ENCODE measurements at places on chromosomes 2 and 18.

DNA sequence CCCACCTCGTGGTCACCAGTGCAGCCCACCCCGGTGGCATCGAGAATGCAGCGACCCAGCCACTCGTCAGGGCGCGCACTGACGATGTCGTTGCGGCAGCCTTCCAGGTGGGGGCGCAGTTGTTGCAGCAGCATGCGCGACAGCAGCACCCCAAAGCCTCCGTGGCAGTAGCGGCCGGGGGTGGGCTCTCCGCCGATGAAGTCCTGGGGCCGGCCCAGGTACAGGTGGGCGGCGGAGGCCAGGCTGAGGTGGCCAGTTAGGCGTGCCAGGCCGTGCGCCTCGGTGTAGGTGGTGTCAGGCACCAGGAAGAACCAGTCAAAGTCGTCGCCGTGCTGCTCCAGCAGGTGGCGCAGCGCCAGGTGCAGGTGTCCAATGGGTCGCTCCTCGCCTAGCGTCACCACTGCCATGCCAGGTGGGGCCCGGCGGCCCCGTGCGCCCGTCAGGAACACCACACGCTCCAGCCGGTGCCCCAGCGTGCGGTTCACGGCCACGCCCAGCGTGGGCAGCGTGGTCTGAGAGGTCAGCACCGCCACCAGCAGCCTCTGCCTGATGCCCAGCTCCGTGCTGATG lies 1.9 kb downstream of the CHPF start:
- DNase-seq = peak; percentile 92

DNA sequence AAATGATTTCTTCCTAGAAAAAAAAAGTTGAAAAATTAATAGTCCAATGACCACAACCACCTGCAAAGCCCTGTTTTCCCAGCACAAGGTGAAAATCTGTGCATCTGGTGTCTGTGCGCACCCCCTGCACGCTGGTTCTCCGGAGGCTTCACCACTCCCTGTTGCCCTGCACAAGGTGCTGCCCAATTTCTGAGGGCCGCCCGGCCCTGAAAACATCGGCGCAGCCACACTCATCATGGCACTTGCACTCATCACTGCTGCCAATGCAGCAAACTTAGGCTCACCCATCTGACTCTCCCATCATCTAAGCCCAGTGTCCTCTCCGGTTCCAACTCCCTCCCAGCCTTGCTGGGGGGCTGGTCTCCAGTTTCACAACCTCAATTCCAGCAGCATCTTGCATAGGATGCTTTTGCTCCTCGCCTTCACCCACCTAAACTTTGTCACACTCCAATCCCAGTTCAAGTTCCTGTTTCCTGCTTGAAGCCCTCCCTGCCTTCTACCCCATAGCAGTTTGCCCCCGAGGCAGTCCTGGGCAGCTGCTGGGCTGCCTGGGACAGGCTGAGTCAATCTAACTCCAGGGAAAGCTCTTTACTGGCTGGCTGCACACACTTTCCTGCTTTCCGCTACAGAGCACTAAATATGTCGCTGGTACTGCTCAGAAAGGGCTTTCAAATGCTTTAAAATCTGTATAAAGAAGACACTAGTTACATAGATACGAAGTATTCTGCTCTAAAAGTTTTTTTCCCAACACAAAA lies 522.5 kb upstream of the ID2 start:
- DNase-seq = no peak

- DNase-seq = no peak
These were observed 42.1 kb downstream of the COL6A3 start for GRCh38 chr2:237371856-237372255.

DNA sequence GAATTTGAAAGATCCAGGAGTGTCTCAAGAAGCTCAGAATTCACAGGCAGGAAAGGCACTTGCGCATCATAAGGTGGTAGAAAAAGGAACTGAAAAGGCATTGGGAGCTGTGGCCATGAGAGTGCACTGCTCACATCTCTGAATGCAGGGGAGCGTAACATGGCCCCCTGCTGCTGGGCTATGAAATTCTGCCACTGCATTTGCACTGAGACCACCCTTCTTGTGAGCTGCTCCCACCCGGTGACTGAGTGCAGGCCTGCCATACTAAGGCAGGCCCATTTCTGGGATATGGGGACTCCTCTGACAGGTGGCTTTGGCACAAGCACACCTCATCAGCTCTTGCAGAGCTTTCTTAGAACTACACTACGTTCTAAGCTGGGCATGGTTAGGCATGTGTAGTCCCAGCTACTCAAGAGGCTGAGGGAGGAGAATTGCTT lies 25.3 kb upstream of the STARD7 start:
- DNase-seq = peak; percentile 70

- DNase-seq = peak; percentile 3
These were observed 550.4 kb upstream of the CHAC2 start for GRCh38 chr2:53217250-53217649.

DNA sequence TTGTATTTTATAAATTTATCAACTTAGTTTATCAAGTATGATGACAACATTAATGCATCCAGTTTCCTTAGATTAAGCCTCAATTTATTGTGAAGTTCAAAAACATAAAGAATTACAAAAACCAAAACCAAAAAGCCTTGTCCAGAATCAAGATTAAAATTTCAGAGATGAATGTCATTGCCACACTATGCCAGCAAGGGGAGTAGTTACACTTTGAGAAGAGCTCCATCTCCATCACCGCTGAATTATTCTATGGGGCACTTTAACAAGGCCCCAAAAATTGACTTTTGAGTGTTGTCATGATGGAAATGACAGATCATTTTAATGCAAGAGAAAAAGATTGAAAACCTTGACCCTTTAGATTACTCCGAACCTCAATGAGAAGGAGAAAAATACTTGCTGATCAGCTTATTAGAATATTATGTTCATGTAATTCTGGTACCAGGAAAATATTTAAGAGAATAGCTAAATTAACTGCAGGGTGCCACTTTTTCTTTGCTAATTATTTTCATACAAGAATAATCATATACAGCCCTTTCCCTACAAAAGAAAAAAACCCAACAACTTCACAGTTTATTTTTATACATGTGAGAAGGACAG lies 152.5 kb upstream of the AQP4 start:
- no peak for DNase-seq

DNA sequence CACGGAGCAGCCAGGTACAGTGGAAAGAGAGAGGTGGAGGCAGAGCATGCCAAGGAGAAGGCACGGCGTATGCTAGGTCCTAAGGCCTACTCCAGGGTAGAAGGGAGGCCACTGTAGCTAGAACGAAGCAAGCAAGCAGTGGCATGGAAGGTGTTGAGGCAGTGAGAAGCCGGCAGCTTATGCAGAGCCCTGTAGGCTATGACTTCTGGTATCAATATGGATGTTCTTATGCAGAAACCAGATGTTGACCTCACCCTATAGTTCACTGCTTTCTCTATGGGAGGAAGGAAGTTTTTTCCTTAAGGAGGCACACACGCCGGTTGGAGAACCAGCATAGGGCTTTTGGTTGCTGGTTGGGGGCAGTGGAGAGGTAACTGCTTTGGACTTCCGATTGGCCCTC lies 6.1 kb downstream of the MGAT5 start:
- DNase-seq = no peak

DNA sequence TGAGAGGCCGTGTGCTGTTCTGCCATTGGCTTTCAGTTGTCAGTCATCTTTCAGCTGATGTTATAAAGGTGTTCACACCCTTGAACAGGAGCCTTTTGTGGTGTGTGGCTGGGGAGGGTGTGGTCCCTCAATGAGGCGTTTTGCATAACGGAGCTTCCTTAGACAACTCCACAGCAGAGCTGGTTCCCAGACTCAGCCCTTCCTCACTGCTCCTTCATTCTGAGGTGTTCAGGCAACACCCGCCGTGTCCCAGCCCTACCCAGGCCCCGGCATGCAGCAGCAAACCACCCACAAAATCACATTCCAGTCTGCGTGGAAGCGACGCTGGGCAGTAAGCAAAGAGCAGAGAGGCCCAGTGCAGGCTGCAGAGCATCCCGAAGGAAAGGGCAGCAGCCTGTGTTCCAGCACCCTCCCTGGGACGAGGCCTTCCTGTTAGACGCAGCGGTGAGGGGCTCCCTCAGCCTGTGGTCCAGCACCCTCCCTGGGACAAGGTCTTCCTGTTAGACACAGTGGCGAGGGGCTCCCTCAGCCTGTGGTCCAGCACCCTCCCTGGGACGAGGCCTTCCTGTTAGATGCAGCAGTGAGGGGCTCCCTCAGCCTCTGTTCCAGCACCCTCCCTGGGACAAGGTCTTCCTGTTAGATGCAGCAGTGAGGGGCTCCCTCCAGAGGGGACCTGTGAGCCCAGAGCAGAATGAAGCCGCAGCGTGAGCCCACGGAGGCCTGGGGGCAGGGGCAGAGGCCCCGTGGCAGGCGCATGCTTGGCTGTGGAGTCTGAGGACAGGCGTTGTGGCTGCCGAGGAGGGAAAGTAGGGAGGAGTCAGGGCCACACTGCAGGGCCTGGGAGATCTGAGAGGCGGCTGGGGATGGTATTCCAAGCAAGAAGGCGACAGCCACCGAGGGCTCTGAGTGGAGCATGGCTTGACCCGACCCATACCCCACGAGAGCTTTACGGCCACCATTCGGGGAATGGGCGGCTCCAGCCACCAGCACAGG lies 201.8 kb upstream of the HDAC4 start:
- no peak for DNase-seq

Measured in B cell (primary cell).